HS-27A (cell line): ENCODE measurements at places on chromosomes 3 and 15.

GRCh38 chr15:85340852-85341251 is 39.6 kb upstream of the AKAP13 start:
- DNase-seq = no peak

GRCh38 chr3:90221900-90222299 is 1114.5 kb downstream of the EPHA3 start:
- no peak for DNase-seq

GRCh38 chr3:48748754-48749153 is 31.7 kb upstream of the IP6K2 start:
- DNase-seq = no peak

GRCh38 chr3:183529717-183530116 is 25.8 kb downstream of the KLHL6 start:
- DNase-seq = no peak

- no peak for DNase-seq
These were observed 73.8 kb upstream of the ZBED2 start for GRCh38 chr3:111668888-111669488.

DNA sequence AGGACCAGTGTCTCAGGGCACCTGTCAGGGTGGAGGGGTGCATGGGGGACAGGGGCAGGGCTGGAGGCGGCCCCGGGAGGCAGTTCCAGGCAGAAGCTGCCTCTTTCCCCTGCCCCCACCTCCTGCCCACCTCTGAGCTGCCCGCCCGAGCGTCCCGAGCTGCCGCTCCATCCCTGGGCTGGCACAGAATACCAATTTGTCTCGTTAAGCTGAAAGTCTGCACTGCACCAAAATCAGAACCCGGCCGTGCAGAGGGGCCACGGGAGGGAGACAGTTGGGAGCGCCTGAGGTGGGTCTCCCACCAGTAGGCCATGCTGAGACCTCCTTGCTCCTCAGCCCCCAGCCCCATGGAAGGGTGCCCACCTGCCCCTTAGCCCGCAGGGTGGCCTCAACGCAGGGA is 1.3 kb upstream of the ATP2B2 start:
- no peak for DNase-seq

GRCh38 chr15:25238716-25239470 is 199.9 kb downstream of the UBE3A start:
- no peak for DNase-seq

- DNase-seq = no peak
These were observed 207.3 kb downstream of the SQOR start for GRCh38 chr15:45842151-45842550.

DNA sequence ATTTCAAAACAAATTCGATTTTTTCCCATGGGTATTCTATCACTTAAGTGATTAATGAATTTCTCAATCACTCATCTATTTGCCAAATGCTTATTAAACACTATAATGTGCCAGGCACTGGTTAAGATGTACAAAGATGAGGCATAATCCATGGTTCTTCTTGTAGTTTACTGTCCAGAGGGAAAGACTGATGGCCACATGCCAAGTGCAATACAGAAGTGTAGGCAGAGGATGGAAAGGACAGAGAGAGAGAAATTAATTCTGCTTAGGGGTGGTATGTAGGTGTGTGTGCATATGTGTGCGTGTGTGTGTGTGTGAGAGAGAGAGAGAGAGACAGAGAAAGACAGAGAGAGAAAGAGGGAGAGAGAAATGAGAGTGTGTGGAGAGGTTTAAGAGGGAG is 120.8 kb upstream of the CCNL1 start:
- no peak for DNase-seq

- no peak for DNase-seq
These were observed 229.6 kb downstream of the IGSF11 start for GRCh38 chr3:118805007-118805406.

DNA sequence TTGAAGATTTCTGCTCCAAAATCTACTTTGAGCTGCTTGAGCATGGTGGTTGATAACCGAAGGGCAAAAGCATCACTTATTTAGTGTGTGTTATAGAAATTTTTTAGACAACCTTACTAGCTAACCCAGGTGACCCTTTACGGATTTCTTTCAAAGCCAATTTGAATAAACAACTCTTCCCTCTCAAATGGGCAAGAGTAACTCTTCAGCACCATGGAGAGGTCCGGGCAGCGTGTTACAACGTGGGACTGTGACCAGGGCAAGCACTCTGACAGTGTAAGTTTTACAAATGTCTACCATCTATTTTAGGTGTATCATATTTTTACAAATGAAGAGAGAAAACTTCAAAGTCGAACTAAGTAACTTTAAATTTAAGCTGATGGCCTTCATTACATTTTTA is 471.8 kb downstream of the MFSD1 start:
- no peak for DNase-seq

GRCh38 chr3:53150247-53151085 is 10.5 kb upstream of the PRKCD start:
- no peak for DNase-seq

DNA sequence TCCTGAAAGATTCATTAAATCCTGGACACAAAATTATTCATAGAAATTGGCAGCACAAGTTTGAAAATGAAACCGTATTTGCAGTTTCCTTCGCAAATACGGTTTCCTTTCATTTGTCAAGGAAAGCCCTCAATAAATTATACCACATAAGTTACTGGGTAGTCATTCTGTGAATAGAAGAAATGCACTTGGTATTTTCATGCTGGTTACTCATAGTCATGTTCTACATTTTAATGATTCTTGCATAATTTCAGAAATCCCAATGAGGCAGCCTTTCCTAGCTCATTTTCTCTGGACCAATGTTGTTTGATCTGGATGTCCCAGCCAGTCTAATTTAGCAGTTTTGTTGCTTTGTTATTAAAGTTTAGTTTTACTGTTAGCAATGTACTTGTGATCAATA is 43.2 kb downstream of the MINAR1 start:
- no peak for DNase-seq

GRCh38 chr3:17092583-17092933 is 207.8 kb downstream of the PLCL2 start:
- DNase-seq = no peak

DNA sequence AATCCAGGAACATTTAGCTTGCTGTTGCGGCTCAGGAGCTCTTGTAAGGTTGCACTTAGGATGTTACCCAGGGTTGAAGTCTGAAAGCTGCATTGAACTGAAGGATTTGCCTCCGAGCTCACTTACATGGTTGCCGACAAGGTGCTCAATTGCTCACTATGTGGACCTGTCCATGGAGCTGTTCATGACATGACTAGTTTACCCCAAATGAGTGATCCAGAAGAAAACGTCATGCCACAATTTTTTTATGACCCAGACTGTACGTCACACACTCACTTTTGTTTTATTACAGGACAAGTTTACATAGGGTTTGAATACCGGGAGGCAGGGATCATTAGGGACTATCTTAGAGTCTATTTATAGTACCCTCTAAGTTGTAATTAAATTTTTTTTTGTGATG is 21.0 kb upstream of the CLDN11 start:
- no peak for DNase-seq

DNA sequence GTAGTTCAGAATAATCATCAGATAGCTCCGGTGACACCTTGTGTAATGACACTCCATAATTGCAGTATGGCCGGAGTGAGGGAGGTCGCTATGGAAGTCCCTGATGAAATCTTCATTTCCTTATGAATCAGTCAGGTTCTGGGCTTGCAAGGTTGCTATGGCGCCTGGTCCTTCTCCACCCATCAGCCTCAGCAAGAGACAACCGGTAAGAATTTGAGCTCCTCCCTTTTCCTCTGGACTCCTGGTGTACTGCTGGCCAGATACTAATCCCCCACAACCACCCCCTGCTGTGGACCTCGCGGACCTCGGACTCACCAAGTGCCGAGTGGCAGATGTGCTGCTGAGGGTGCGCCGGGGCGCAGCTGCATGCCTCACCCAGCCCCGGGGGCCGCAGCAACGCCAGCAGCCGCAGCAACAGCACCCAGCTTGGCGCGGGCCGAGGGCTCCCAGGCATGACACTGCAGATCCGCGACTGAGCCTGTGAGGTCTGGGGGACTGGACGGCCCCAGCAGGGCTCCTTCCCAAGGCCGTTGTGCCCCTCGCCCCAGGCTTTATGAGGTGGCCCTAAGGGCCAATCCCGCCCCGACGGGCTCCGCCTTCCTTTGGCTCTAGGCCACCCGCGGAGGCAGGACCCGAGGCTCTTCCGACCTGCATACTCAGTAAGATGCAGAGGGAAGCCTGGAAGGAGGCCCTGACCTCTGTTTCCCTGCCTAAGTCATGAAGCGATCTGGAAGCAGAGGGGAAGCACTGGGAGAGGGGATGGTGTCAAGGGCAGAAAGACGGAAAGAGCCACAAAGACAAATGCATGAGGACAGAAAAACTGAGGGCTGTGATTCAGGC is at the start of gene TIMP4:
TSS of gene TIMP4 (minus strand) at position 526 of the 840 bp plus-strand sequence. CDS start at position 454, 72 bp downstream.
- no peak for DNase-seq

DNA sequence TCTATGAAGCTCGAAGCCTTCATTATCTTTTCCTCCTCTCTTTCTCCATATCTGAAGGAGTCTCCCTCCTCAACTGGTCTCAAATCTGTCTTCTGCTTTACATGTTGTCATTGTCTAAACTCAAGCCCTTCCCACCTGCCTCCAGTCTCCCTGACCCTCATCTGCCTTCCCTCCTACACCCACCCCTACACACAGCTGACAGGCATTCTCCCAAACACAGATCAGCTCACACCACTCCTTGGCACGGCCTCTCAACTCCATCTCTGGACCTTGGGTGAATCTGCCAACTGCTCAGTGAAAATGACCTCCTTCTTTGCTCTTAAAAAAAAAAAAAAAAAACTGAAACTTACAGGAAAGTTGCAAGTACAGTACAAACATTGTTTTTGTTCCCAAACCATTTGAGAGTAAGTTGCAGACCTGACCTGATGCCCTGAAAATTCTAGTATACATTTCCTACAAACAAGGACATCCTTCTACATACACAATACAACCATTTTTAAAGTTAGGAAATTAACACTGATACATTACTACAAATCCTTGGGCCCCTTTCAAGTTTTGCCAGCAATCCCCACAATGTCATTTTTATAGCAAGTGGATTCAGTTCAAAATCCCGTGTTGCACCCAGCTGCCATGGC is 49.4 kb upstream of the UBE2E1 start:
- DNase-seq = no peak

- no peak for DNase-seq
These were observed 22.8 kb downstream of the TTC14 start for GRCh38 chr3:180624714-180625113.

DNA sequence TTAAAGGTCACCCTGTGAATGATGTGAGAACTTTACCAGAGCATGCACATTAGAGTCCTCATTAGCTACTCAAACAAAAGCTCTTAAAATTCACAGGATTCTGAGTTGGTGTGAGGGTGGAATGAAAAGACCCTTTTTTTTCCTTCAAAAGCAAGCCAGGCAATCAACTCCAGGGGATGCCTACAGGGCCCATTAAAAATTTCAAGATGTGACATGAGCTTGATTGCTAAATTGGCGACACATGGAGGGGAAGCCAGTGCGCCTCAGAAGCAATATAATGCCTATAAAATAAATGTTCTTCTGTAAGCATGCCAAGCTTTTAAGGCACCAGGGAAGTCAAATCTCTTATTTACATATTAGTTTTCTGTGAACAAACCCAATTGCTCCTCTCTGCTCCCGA is 328.8 kb upstream of the SUCLG2 start:
- no peak for DNase-seq

- no peak for DNase-seq
These were observed 152.7 kb downstream of the IL20RB start for GRCh38 chr3:137110392-137110996.

DNA sequence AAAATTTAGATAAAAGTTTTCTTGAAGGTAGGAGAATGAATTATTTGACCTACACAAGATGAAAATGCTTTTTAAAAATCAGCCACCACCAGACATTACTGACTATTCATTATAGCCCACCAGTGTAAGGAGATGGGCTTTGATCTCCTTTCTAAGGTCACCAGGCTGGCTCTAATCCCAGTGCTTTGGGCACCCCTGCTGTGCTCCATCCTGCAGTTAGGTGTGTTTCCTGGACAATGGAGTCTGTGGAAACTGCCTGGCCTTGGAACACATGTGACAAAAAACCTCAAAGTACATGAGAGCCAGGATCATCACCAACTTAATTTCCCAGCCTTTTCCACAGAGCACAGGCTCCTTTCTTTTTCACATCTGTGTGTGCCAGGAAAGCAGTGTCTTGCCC is 260.9 kb downstream of the CHST2 start:
- DNase-seq = no peak

GRCh38 chr15:43776718-43777266 is at the start of gene ELL3:
ELL3 (minus strand) TSS chr15:43776966; CDS start chr15:43776901, 65 bp downstream.
- peak; percentile 46 for DNase-seq
